Activated T-helper 1 cell treated with anti-CD3 and anti-CD28 coated beads, Interleukin-12 subunit alpha, Interleukin-12 subunit beta, Interleukin-2, Interleukin-4 antibody, amounts not matched to agents 30 ng/mL and 10 ng/mL and 1 ng/mL, durations not matched to agents 14 hours and 24 hours and 36 hours (primary cell): ENCODE measurements at places on chromosomes 11 and 22.

GRCh38 chr11:69370984-69371709 is 77.2 kb downstream of the MYEOV start:
- DNase-seq, result no peak

DNA sequence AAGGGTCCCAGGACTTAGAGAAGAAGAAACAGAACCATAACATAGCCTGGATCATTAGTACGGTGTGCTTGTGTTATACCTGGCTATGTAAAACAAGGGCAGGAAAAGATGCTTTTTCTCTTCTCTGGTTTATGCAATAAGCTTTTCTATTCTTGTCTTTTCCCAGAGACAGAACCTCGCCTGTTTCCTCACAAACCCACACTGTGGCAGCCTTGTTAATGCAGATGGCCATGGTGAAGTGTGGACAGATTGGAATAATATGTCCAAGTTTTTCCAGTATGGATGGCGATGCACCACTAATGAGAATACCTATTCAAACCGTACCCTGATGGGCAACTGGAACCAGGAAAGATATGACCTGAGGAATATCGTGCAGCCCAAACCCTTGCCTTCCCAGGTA is 2.9 kb downstream of the CFAP68 start:
- no peak for DNase-seq

GRCh38 chr11:102377891-102378290 is 30.9 kb downstream of the BIRC2 start:
- no peak for DNase-seq

GRCh38 chr11:77167111-77167626 is 39.1 kb downstream of the MYO7A start:
- DNase-seq, result no peak

DNA sequence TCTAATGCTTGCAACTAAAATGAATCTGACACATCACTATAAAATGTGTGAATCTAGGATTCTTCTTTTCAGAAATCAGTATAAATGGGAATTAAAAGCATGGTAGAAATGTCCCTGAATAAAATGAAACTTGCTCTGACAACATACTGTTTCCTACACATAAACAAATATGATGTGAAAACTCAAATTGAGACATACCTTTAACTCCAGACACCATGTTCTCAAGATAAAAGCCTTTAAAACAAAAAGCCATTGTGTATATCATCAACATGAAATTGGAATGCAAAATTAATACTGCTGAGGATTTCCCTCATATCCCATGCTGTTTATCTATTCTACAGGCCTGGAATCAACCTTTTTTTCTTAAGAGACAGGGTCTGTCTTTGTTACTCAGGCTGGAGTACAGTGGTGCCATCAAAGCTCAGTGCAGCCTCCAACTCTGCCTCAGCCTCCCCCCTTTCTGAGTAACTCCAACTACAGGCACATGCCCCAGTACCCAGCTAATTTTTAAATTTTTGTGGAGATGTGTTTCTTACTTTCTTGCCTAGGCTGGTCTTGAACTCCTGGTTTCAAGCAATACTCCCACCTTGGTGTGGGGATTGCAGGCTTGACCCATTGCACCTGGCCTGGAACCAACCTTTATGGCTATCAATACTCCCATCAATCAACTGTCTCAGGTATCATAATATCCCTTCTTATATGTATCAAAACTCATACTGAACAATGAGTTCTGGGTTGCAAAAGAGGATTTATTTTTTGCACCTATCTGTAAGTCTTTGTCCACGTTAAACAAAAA is 6.7 kb downstream of the TAF1D start:
- DNase-seq, result no peak

DNA sequence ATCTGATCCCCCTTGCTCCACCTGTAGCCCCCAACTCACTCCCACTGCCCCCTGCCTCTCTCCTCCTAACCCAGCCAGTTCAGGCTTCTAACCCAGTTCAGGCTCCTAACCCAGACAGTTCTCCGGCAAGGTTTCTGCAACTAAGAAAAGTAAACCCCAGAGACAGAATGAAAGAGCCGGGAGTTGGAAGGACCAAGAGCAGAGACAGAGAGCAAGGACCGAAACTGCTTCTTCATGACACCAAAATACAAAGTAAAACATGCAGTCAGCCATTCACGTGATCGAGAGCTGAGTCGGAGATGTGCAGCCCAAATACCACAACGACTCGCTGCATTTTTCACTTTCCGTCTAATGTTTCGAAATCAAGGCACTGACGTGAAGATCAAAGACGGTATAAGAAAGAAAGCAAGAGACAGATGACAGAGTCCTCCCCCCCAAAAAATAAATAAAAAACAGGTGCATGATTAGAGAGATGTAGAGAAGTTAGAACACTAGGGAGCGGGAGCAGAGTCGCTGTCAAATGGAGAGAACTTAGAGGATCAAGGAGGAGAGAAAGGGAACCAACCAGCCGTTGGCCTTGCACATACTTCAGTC is 884 bp downstream of the IL10RA start:
- peak; percentile 72 for DNase-seq

DNA sequence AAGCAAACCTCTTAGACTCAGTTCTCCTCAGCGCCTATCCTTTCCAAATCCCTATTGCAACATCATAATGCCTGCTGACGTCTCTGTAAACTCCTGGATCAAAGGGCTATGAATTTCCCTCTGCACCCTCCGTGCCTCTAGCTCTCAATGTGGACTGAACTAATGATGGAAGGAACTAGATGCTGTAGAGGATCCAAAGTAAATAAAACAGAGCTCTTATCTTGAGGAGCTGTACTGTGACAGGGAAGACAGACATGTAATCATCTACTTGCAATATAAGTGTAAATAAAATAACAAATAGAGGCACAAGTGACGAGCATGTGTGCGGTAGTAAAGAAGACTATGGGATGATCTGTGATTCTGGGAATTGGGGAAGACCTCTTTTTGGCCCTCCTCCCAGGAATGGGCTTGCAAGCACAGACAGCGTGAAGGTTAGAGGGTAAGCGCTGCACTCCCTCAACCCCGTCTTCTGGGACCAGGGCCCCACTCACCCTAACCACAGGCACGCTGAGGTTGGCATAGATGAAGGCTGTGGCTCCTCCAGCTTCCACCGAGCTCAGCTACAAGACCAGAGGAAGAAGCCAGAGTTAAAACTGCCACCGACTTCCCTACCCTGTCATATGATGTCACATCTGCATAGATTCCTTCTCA is 42.2 kb downstream of the P4HA3 start:
- no peak for DNase-seq

GRCh38 chr11:93775289-93775688 is 8.8 kb upstream of the MED17 start:
- DNase-seq, result no peak

- DNase-seq, result no peak
Observed at GRCh38 chr11:119905162-119905561, 176.2 kb upstream of the NECTIN1 start.

- no peak for DNase-seq
Observed at GRCh38 chr22:22955276-22955798, 67.7 kb downstream of the IGLL5 start.

- no peak for DNase-seq
Observed at GRCh38 chr22:41827671-41828070, 5.2 kb upstream of the SREBF2 start.

GRCh38 chr11:60899046-60899936 is 7.1 kb downstream of the PRPF19 start:
- no peak for DNase-seq

DNA sequence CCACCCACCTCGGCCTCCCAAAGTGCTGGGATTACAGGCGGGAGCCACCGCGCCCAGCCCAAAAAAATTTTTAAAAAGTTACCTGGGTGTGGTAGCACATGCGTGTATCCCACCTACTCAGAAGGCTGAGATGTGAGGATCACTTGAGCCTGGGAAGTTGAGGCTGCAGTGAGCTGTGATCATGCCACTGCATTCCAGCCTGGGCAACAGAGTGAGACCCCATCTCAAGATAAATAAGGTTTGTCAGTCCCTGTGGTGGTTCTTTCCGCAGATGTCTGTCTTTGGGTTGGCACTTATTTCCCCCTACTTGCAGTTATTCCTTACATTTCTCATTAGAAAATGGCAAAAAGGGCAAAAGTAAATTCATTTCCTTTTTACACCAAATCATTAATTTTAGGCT is 8.0 kb downstream of the MARK2 start:
- no peak for DNase-seq

DNA sequence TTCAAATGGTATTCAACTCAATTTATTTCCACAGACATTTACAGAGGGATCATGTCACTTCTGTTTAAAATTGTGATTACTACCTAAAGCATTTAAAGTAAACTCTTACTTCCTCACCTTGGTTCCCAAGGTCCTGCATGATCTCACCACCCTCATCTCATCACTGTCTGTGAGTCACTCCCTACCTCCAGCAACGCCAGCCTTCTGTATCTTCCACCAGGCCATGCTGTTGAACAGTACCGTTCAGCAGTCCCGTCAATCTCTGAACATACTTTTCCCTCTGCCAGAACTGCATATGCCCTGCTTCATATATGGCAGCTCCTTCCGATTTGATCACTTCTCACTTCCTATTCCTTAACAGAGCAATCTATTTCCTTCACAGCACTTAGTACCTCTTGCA is 2.0 kb downstream of the FBXO3 start:
- no peak for DNase-seq

DNA sequence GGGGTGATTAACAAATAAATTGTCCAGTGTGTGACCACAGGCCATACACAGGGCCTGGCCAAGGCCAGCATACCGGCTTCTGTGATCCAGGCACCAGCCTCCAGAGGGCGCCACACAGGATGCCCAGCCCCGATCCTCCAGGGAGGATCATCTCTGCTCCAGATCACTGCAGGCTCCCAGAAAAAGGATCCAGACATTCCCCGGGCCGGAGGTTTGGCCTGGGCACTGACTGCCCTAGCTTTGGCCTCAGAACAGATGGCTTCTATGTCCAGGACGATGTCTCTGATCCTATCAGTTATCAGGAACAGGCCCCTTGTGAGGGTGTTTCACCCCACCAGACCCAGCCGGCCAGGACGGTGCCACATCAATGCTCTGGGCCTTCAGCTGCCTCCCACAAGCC is 74.5 kb upstream of the LMO1 start:
- DNase-seq, result peak; percentile 7

DNA sequence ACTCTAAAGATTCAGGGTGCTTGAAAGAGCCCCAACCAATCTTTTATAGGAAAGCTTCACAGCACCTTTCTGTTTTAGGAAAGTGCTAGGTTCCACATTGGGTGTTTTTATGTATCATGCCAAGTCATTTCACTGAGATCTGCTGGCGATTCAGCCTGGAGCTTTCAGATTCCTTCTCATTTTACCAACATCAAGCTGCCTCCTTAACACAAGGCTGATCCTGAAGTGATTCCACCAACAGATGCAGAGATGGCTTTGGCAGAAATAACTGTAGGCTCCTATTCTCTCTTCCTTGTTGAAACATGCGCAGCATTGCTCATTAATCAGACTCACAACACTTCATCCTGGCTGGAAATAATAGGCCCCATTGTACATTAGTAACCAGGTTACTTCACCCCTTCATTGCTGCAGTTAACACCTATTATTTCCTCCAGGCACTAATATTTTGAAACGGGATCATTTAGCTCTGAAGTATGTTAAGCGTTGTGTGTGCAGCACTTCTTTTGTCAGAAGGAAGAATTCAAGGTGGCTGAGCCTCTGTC is 89.0 kb downstream of the OPCML start:
- DNase-seq, result no peak

DNA sequence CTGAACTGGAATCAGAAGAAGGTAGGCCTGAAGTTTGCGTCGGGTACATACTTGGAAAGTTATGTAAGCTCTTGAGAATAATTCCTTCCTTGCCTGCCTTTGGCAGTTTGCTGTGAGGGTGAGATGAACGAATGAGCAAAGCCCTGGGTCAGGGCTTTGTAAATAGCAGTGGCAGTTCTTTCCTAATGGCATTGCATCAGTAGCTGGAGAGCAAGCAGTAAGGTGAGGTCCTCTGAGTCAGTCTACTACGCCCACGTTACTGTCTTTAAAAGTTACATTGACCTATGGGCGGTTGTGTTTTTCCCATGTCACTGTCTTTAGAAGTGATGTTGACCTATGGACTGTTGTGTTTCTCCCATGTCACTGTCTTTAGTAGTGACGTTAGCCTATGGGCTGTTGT is 179.1 kb upstream of the E2F8 start:
- no peak for DNase-seq

DNA sequence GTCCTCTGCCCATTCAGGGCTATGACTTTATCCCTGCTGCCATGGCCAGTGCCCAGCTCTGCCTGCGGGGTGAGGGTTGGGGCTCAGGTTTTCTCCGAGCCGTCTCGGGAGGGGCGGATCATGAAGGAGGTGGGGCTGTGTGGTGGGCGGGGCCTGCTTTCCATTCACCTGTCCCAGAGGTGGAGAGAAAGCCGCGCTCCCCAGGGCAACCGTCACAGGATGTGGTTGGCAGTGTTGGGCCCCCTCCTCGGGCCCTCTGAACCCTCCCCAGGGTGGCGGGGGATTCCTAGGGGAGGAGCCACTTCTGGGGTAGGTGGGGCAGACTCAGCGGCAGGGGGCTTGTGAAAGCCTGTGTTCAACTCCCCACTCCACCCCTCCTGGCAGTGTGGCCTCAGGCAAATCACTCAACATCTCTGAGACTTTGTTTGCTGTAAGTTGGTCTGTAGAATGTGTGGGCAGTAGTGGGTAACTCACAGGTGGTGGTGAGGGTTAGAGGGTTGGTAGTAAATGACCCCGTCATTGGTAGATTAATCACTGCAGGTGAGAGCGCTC is 50.3 kb downstream of the CD6 start:
- peak; percentile 78 for DNase-seq

DNA sequence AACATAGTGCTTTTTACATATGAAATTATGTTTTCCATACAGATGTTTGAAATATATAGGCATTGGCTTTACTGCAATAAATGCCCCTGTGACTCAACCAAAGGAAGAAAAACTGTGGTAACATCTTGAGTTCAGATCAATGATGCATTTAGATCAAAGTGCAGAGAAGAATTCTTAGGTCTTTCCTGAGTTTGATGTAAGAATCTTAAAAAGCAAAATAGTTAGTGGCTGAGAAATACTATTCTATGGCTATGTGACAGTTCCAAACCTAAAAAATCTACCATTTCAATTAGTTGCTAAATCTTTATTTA is 93.7 kb downstream of the SOX6 start:
- DNase-seq, result no peak

- DNase-seq, result no peak
Observed at GRCh38 chr11:43845816-43846215, 34.8 kb upstream of the ALKBH3 start.

GRCh38 chr11:41306431-41306830 is 153.0 kb downstream of the LRRC4C start:
- DNase-seq, result no peak

GRCh38 chr11:116169776-116170175 is 603.0 kb downstream of the BUD13 start:
- no peak for DNase-seq

GRCh38 chr11:35787013-35787504 is 124.5 kb downstream of the TRIM44 start:
- no peak for DNase-seq
